Natural killer cell (primary cell): ENCODE measurements at places on chromosomes 3 and 15.

- DNase-seq, result no peak
Measured at GRCh38 chr3:59438492-59438891, 388.7 kb upstream of the CFAP20DC start.

DNA sequence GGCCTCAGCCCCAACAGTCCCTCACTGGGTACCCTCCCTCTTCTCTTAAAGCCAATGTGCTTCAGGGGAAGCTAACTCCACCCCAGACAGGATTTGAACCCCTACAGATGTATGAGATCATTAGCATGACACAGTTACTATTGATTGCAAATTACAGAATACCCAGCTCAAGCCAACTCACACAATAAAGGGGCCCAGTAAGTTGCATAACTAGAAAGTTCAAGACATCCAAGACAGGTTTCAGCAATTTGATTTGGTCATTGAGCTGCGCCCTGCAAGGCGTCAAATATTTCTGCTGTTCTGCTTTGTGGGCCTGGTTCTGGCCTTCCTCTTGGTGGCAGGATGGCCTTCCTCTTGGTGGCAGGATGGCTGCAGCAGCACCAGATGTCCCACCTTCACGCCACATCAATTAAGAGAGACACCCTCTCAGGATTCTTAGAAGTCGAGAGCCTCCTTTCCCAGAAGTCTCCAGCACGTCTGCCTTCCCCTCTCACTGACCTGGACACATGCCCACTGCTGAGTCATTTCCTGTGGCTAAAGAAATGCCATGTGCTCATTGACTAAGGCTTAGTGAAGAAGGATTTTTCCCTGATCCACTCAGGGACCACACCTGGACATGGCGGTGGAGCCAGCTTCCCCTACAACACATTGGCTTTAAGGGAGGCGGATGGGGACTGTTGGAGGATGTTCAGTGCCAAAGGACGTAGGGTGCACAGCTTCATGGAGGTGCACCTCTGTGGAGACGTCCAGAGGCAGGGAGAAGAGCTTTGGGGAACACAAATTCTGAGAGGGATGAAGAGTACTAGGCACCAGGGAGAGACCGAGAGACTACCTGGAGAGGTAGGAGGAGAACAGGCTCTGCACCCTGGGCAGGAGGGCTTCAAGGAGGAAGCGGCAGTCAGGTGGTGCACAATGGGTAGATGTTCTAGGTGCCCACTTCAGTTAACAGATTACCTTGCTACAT is 49.1 kb downstream of the DNASE1L3 start:
- no peak for DNase-seq

DNA sequence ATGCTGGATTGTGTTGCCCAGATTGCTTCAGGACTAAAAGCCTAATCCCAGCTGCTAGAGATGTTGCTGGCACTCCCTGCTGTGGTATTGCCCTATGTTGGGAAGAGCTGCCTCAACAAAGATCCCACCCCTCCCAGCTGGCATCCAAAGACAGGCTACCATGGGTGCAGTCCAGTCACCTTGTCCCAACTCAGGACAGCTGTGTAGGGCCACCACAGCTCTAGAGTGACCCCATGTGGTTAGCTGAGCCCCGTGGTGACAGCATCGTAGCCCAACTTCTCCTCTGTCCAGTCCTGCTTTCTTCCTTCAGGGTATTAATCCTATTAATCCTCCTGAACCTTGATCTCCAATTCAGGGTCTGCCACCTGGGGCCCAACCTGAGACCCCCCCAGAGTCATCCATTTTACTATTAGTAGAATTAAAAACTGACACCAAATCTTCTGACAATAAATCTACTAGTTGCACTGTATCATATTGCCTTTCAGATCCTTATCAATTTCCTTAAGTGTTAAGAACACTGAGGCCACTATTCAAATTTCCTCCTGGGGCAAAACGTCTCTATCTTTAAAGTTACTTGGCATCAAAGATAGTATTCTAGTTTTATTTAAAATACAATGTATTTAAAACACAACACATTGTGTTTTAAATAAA is 83.5 kb downstream of the AQP9 start:
- DNase-seq, result no peak

DNA sequence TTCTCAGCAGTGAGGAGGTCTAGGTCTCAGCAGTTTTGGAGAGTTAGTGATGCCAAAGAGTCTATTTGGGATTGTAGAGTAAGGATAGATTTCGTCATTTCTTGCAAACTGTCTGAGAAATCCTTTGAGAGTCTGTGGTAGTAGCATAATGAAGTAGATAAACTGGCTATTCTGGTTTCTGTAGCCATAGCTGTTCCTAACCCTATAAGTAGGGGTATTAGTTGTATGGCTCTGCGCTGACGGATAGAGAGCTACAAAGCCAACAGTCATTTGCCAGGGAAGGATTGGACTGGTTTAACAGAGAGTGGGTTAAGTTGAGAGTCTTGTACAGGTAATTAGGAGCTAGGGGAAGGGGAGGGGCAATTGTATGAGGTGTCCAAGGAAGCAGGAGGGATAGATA is 50.6 kb downstream of the KLHDC8B start:
- no peak for DNase-seq

DNA sequence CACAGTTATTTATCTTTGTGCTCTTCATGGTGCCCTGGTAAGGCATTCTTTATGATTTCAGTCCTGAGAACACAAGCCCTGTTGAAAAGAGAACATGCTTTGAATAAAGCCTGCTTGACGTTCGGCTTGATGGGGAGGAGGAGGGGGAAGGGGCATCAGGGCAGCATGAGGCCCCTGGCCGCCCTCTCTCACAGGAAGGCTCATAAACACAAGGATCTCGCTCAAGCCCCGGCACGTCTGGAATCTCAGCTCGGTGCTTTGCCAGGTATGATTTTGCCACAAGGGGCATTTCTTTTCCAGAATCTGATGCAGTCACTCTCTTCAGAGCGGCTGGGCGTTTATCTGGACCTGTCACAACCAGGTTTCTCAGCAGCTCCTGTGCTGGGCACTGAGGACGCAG is 129.4 kb downstream of the DNAJB8 start:
- no peak for DNase-seq

DNA sequence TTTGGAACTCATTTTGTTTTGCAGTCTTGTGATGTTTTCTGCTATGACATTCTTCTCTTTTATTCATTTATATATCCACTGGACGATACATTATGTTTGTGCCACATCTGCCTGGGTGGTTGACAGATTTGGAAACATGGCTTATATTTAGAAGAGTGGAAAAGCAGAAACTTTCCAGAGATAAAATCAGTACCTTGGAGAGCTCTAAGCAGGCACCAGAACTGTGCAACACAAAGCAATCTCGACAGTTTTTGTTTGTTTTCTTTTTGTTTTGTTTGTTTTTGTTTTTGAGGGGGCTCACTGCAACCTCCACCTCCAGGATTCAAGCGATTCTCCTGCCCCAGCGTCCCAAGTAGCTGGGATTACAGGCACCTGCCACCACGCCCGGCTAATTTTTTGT is 45.5 kb downstream of the SYN2 start:
- no peak for DNase-seq
